ENCODE measurements at places on chromosomes 3 and 15. TPM values are rescaled to one million over a fixed set of nuclear protein-coding genes. Genes with fewer than 3 reads are reported as not detected.

GRCh38 chr15:74950078-74950908, 6.3 kb downstream of the RPP25 start:
- peak; percentile 83 for DNase-seq

DNA sequence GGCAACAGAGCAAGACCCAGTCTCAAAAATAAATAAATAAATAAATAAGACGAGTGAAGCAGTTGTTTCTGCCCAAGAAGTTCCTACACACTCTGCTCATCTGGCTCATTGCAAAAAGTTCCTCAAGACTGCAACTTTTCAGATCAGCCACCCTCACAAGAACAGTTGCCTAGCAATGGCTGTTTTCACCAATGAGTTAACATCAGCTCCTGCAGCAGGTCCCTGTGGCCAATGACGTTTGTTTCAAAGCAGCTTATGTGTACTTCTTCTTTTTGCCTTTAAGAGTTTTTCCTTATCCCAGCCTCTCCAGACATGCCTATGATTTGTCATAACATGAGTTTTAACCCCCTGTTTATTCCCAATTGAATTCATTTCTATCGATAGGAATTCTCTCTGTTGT, 118.4 kb upstream of the SPRED1 start:
- DNase-seq, result no peak

ICE2 gene
- 22.2 TPM for total RNA-seq

GRCh38 chr3:58206406-58207011, 4.3 kb downstream of the DNASE1L3 start:
- DNase-seq, result no peak

DNA sequence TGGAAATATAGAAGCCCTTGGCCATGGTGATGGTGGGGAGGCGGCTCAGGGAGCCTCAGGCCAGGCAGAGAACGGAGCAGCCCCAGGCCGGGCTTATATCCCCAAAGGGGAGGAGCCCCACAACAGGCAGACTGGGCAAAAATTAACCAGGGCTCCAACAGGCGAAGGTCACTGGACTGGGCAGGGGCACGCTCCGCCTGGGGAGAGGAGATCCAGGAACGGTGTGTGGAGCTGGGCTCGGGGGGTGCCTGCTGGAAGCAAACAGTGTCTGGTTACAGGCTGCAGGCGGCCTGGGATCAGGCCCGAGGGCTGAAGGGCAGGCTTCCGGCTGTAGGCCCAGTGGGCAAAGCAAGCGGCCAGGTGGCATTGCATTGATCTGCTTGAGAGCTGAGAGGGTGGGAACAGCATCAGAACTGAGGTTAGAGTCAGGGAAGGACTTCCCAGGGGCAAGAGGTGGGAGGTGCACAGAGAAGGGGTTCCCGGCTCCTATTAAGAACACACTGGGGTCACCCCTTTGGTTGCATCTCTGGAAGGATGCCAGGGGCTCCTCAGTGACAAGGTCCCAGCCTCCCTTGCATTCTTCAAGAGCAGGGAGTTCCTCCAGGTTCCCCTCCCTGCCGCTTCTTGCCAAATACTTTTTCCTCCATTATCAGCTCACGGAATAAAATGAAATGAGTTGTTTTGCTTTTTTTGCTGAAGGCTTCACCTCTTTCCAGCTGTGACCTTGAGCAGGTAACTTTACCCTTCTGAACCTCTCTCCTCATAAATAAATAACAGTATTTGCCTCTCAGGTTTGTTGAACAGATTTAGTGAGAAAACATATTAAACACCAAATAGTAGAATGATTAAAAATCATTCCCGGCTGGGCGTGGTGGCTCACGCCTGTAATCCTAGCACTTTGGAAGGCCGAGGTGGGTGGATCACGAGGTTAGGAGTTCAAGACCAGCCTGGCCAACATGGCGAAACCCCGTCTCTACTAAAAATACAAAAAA, 7.8 kb downstream of the ANPEP start:
- DNase-seq, result no peak

CLDN11 gene
- total RNA-seq, result 43.5 TPM

RASL12 gene
- 50.0 TPM for total RNA-seq

DNA sequence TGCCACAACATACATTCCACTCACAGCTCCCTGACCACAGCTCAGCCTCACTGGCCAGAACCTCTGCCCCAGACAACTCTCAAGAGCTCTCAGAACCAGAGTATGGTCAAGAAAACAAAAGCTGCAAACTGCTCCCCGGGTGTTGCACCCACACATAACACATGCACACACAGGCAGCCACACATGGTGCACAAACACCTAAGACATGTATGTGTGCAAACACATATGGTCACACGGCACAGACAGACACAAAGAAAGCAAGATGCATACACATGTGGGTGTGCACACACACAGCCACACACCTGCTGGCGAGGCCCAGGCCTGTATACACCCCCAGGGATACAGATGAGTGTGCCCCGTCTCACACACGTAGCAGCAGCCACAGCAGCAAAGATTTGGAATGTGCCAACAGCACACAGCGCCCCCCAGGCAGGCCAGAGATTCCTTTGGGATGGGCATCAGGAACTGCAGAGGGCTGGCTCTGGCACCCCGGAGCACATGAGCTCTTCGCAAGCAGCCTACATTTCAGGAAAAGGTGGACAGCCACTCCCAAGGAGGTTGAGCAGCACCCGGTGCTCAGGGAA, 6.6 kb downstream of the KLF15 start:
- no peak for DNase-seq

ASB14 gene
- total RNA-seq, result not detected

DNA sequence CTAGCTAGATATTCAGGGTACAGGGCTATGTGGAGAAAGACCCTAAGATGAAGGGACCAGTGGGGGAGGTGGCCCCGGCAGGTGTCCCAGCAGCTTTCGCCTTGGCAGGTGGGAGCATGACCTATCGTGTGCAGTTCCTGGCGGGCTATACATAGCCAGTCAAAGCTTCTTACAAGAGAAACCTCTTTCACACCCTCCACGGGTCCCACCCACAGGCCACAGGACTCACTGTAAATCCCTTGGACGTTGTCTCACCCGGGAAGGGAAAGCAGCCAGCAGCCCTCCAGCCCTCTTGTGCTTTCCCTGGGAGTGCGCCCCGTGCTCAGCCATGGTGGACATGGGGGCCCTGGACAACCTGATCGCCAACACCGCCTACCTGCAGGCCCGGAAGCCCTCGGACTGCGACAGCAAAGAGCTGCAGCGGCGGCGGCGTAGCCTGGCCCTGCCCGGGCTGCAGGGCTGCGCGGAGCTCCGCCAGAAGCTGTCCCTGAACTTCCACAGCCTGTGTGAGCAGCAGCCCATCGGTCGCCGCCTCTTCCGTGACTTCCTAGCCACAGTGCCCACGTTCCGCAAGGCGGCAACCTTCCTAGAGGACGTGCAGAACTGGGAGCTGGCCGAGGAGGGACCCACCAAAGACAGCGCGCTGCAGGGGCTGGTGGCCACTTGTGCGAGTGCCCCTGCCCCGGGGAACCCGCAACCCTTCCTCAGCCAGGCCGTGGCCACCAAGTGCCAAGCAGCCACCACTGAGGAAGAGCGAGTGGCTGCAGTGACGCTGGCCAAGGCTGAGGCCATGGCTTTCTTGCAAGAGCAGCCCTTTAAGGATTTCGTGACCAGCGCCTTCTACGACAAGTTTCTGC, 15.0 kb downstream of the GRK7 start:
- DNase-seq, result no peak

FRMD5 gene
- 0.24 TPM for total RNA-seq

- DNase-seq, result peak; percentile 75
These were observed 45.8 kb upstream of the TRA2B start for GRCh38 chr3:185983495-185984141.

HDC gene
- total RNA-seq, result 10.0 TPM

LCTL gene
- total RNA-seq, result not detected

- DNase-seq, result no peak
These were observed 72.1 kb upstream of the OXTR start for GRCh38 chr3:8841472-8841871.

DNA sequence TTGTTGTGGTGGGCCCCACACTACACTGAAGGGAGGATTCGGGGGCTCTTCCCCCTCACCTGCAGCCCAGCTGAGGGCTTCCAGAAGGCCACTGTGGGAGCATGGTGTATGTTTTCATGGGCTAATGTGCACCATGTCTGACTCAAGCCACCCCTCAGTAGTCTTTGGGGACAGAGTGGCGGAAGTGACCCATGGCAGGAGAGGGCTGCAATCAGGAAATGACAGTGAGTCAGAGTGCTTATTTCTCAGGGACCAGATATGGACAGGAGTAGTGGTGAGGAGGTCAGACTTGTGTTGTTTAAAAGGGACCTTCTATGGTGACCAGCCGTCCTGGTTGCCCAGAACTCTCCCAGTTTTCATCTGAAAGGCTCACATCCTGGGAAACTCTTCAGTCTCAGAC, 32.8 kb upstream of the SLC9A9 start:
- no peak for DNase-seq

DNA sequence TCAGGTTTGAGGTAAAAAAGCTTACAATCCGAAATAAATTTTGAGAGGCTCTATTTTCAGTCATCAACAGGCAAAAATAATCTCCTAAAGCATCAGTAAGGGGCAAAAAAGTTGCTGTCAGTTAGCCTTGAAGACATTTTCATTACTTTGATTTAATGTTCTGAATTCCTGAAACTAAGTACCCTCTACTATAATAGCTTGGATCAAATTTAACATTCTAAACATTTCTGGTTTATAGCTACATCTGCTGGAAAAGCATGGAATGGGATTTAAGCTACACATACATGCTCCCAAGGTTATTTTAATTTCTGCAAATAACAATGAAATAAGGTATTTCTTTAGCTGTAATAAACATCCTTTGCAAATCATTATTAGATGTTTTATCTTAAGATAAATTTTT, 245.4 kb downstream of the ULK4 start:
- no peak for DNase-seq

DNA sequence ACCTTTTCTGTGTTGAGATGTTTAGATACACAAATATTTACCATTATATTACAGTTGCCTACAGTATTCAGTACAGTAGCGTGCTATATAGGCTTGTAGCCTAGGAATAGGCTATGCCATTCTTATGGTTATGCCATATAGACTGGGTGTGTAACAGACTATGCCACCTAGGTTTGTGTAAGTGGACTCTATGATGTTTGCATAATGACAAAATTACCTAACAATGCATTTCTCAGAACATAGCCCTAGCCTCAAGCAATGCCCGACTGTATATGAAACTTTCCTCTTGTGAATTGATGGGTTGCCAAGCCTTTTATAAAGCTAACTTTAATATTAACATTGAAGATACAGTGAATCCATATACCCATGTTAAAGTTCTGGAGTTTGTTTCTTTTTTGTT, 10.3 kb upstream of the PHLDB2 start:
- no peak for DNase-seq

- DNase-seq, result no peak
These were observed 107.0 kb downstream of the RPLP1 start for GRCh38 chr15:69559440-69560190.

DNA sequence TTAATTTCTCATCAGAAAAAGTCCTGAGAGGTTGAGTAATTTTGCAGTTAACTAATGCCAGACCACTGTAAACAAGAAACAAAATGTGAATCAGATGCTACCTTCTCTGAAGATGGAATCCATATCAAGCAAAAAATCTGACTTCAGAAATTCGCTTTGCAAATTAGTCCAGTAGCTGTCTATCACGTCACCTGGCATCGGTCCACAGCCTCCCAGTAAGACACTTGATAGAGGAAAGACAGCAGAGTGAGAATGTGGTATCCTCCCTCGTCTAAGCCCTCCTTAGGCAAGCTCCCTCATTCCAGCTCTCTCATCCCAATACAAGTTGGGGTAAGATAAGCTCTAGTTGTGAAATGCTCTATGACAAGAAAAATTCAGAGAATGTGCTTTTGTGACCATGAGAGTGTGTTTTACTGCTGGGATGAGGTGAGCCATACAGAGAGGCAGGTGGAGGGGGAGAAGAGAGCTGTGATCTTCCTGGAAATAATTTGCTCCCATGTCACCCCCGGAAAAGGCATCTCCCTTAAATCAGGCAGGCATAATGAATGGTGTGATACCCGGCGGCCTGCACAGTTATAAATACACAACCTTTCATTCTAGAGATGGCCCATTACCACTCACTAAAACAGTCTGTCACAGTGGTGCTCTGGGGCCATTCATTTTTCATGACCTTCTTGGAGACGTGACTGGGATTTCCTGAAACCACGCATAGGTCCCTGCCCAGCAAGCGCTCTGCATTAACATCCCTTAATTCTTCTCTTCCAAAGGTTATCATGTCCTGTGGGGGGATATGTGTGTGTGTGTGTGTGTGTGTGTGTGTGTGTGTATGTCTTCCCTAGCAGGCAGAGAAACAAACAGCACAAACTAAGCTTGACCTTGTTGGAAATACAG, 602.0 kb upstream of the KCNMB2 start:
- DNase-seq, result peak; percentile 70

- no peak for DNase-seq
These were observed 27.3 kb upstream of the UMPS start for GRCh38 chr3:124702950-124703349.

DNA sequence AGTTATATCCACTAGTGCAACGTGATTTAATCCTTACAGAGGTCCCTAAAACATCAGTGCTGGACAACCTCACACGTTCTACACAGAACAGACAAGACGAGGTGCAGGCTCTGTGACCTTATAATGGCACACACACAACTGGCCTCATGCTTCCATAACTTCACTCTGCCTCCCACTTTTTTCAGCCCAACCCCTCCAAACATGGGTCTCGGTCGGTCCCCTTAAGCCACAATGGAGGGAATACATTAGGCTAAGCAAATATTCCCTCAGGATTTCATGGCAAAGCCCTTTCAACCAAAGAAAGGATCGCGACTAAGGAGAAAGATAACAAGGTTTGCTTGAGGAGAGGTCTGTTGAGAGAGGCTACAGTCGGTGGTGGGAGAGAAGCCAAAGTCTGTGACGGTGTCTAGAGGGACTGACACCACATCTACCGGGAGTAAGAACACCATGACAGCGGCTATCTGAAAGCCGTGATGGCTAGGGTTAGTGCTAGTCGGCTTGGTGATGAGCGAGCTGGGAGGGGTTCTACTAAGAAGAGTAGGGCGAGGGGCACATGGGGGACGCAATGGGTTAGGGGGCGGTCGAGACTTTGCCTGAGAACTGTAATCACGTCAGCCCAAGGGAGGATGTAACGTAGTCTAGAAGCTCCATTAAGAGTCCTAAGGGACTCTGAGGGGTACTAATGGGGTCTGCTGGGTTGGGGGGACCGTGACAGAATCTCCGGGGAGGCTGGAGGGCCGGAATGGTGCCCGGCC, 1.0 kb downstream of the MYO9A start:
- DNase-seq, result no peak

GRCh38 chr3:171660188-171660587, 150.1 kb downstream of the PLD1 start:
- DNase-seq, result no peak

DNA sequence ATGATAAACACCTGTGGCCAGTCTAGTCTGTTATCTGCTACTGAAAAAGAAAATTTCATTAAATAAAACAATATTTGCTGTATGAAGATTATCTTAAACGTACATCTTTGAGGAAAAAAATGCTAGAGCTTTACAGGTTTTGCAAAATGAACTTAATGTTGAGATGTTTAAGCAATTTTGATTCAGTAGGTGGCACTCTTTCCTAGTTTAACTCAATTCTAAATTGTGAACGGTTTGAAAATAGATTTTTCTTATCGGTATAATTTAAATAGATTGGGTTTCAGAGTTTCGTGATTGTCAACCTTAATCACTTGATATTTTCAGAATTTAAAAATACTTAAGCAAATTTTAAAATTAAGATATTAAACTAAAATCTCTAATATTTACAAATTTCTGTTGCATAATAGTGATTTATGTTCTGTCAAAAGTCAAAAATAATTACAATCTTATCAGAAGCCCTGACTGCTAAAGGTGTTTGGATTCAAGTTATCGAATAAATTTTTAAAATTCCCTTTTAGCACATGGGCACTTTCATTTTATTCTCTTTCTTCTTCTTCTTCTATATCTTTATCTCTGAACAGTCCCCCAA, 7.0 kb upstream of the RNF111 start:
- no peak for DNase-seq

LRRC58 gene
- total RNA-seq, result 36.3 TPM

Data from omental fat pad (tissue), 4 donors.